Cerebellar nuclear complex (tissue), 1 donor: ENCODE measurements at places on chromosomes 2 and 18.

DNA sequence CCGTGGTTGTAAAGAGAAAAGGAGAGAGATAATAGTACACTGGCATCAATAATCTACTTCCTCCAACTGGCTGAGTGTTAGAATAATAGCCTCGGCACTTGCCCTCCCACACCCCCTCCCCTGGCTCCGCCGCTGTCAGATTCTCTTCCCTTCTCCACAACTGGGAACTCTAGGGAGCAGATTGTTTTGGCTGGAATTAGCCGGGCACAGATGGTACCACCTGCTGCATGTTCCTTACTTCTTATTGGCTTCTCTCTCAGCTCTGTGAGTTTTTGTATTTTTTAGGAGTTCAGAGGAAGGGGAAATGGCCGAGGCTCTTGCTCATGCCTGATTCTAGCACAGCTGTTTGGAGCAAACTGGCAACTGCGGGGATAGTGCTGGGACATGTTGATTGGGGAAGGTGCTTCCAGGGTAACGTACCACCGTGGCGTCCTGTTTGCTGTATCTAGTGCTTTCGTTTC is 140.0 kb downstream of the ZEB2 start:
- no peak for DNase-seq

DNA sequence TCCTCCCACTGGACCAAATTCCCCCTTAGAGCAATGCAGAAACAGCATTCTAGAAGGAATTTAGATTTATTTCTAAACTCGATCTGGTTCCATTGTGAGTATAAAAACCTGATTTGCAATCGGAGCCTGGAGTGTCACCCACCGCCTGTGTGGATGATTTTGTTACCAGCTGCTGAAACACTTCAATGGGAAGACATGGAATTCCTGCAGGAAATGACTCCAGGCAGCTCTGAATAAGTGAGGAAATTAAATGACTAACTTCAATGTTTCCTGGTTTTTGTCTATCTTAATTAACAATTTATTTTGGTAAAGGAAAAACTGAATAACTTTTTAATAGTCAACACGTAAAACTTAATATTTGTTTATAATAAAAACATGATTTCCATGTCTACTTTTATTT is 19.3 kb downstream of the CTAGE1 start:
- DNase-seq, result no peak

DNA sequence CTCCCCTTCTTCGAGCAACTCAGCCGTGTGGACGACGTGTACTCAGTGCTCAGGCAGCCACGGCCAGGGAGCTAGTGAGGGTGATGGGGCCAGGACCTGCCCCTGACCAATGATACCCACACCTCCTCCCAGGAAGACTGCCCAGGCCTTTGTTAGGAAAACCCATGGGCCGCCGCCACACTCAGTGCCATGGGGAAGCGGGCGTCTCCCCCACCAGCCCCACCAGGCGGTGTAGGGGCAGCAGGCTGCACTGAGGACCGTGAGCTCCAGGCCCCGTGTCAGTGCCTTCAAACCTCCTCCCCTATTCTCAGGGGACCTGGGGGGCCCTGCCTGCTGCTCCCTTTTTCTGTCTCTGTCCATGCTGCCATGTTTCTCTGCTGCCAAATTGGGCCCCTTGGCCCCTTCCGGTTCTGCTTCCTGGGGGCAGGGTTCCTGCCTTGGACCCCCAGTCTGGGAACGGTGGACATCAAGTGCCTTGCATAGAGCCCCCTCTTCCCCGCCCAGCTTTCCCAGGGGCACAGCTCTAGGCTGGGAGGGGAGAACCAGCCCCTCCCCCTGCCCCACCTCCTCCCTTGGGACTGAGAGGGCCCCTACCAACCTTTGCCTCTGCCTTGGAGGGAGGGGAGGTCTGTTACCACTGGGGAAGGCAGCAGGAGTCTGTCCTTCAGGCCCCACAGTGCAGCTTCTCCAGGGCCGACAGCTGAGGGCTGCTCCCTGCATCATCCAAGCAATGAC is 4.8 kb downstream of the CTDSP1 start:
- no peak for DNase-seq

- no peak for DNase-seq
These were observed 363.0 kb downstream of the SS18 start for GRCh38 chr18:25727281-25727985.

GRCh38 chr2:26462511-26463243 is 15.2 kb downstream of the OTOF start:
- DNase-seq, result no peak

DNA sequence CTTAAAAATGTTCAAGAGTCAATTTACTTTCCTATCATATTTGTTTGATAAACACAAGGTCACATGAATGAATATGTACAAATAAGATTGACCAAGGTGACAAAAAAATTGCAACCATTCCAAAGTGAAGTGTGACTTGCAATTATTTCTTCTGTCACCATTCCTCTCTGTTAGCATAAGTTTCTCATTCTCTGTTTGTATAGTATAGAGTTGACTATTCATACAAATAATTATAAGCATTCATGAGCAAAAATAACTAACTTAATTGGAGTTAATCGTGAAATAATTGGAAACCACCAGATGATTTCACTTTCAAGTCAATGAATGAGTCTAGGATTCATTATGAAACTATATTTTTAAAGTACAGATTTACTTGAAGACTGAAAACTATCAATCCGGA is 42.1 kb downstream of the PGAP1 start:
- no peak for DNase-seq

GRCh38 chr2:75074228-75074627 is 115.8 kb downstream of the POLE4 start:
- no peak for DNase-seq

DNA sequence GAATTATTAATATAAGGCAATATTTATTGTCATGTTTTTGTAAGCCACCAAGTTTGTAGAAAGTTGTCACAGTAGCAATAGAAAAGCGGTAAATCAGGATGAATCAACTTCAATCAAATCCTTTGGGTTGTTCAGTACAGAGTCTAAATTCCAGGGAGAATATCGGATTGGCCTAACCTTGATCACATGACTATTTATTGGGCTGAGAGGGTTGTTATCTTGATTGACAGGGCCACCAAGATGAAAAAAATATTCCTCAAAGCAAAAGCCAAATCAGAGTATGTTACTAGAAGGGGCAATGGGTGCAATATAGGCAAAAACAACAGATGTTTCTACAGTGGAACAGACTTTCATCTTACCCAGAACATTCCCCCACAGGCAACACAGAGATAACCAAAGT is 270.0 kb downstream of the METTL4 start:
- DNase-seq, result no peak

DNA sequence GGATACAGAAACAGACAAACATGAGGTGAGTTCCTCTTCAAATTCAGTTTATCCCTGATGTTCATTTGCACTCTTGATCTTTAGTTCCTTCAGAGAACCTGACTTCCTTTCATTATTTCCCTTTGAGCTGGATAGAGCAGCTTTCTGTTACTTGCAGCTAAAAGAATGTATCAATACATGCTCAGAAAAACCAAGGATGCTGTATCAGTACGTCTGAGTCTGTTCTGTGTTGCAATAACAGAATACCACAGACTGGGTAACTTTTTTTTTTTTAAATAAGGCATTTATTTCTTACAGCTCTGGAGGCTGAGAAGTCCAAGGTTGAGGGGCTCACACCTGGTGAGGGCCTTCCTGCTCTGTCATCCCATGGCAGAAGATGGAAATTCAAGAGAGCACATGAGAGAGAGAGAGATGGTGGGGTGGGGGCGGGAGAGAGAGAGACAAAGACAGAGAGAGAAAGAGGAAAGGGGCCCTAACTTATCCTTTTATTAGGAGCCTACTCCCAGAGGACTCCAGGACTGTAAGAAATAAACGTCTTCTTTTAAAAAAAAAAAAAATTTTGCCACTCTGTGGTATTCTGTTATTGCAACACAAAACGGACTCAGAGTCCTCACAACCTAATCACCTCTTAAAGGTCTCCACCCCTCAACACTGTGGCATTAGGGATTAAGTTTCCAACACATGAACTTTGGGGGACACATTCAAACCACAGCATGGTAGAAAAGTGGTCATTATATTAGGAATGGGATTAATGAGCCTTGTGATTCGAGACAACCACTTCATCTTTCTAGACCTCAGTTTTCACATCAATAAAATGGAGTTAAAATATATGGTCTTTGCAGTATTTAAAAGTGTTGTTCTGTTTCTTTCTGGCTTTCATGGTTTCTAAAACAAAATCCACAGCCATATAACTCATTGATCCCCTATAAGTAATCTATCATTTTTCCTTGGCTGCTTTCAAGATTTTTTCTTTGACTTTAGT is 18.4 kb upstream of the SELENOI start:
- DNase-seq, result no peak

DNA sequence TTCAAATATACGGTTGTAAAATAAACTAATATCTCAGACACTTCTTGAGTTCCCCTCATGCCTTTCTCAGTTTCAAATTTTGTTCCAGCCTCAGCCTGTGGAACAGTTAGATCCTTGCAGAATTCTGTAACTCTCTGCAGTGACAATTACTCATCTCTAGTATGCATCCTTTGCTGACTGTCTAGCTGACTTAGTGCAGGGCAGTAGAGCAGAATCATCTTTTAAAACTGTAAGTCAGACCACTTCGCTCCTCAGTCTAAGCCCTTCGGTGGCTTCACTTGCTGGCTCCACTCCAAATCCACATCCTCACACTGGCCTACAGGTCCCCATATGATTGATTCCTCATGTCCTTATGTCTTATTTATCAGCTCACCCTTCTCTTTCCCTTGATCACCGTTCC is 164.1 kb upstream of the ZSWIM2 start:
- no peak for DNase-seq

DNA sequence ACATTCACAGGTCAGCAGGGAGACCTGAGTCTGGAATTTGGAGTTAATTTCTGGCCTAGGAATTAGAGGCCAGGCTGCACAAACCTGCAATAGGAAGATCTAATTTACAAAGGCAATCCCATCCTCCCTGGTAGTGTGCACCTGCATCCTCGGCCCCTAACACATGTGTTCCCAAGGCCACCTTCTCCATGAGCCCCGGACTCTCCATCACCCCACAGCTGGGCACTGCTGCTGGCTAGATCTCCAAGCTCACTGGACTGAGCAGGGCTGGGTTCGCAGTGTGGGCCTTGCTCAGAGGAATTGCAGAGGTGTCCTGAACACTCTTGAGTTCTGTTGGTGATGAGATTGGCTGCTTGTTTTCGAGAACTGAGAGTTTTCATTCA is 162.6 kb upstream of the TWIST2 start:
- DNase-seq, result no peak

- no peak for DNase-seq
These were observed 25.6 kb upstream of the ZC3H15 start for GRCh38 chr2:186460465-186460864.

- DNase-seq, result no peak
These were observed 435.1 kb downstream of the MTX2 start for GRCh38 chr2:176704282-176704858.

- DNase-seq, result no peak
These were observed 81.5 kb downstream of the AFF3 start for GRCh38 chr2:100060875-100061274.

DNA sequence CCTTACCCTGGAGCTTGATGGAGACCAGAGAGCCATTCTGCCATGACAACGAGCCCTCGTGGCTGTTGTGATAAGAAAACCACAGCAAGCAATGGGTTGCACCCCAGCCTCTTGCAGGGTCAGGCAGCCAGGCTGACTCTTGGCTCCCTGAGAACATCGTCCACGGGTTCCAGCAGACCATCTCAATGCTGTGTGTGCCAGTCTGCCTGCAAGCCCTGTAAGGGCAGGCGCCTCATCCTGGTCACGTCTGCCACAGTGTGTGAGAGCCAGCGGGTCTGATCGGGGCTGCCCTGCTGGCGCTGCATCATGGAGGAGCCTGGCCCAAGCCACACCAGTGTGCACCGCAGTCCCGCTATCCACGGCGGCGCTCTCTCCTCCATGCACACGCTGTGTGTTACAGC is 71.0 kb upstream of the MGAT4A start:
- no peak for DNase-seq

- no peak for DNase-seq
These were observed 89.1 kb downstream of the CAMKMT start for GRCh38 chr2:44450806-44451205.

DNA sequence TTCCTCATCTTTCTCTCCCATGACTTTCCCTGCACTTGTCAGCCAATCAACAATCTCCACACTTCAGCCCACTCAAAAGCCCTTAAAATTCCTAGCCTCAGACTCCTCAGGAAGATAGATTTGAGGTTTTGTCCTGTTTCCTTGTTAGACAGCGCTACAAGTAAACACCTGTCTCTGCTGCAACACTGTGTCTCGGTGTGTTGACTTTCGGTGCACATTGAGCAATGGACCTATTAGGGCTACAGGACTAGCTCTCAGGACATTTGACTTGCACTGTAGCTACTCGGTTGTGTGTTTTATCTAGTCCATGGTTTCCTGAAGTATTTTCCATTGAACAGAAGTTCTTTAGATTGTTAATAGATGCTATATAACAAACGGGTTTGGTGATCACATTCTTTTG is 140.9 kb upstream of the XPO1 start:
- DNase-seq, result no peak

- DNase-seq, result no peak
These were observed 9.8 kb downstream of the SOWAHC start for GRCh38 chr2:109623923-109624322.

DNA sequence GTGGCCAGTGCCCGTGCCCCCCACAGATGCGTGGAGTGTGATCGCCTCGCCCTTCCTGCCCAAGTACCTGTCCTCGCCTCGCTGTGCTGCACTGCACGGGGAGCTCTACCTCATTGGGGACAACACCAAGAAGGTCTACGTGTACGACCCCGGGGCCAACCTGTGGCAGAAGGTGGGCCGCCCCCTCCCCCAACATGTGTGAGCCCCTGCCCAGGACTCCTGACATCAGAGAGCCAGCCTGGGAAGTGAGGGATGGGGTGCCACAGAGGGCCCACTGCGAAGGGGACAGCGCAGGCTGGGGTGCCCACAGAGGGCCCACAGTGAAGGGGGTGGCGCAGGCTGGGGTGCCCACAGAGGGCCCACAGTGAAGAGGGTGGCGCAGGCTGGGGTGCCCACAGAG is 9.8 kb upstream of the ERFE start:
- DNase-seq, result no peak

- DNase-seq, result no peak
These were observed 18.8 kb upstream of the FN1 start for GRCh38 chr2:215454519-215455246.

DNA sequence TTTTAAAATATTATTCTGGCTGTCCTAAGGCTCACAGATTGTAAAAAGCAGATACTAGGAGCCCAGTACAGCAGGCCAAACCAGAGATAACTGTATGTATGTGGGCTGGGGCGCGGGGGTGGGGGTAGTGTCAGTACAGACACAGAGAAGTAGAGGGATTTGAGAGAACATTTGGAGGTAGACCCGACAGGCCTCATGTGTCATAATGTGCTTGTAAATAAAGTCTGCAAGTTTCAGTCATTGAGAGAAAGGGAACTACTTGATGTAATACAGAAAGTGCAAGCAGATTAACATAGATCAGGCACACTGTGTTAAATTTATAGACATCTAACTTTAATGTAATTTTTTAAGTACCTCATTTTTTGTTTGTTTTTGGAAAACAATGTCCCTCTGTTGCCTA is 7.4 kb upstream of the POLI start:
- no peak for DNase-seq

DNA sequence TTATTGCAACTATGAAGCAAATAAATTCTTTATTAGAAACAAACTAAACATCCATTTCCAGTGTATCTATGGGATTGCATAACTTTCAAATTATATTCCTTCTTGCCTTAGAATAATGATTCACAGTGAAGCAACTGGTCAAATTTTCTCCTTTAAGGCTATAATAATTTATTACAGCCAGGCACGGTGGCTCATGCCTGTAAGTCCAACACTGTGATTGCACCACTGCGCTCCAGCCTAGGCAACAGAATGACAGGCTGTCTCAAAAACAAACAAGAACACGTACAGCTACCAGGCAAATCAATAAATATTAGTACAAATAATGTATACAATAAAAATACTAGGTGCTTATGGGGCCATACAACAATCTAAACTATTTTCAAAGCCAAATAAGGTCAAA is 1416.2 kb downstream of the LRP1B start:
- no peak for DNase-seq
